ENCODE measurements at places on chromosomes 7 and 10.
A peak's percentile ranks its signal among the peaks of the same experiment; 100 is the strongest.

- ATAC-seq: no peak
Observed at GRCh38 chr10:14399641-14400040, 68.9 kb upstream of the FRMD4A start.

DNA sequence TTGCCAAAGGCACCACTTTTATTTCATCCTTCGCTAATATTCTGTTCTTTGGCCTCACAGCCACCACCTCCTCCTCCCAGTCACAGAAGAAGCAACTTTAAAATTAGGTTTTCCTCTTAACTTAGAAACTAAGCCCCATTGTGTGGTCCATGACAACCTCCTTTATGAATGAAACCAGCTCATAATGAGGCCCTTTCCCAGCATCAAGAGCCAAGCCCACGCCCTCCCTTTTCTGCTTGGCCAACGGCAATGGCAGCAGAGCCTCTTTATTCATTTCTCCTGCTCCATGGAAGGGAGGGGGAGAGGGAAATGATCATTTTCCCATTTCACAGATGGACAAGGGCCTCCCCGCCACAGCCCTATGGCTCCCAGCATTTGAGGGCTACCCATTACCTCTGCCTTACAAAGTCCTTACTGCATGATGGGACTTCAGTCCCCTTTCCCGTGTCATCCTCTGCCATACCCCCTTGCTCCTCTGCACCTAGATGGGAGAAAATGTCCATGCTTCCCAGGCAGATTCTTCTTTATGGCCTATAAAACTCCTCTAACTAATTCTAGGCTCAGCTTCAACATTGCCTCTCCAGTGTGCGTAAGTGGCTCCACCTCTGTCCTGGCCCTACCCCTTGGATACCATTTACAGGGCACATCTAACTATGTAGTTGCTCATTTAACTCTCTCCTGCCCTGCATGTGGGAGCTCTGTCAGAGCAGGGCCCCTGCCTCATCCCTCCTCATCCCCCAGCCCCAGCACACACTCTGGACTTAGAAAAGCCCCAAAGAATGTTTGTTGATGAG lies 475.5 kb downstream of the RPS24 start:
- no peak for ATAC-seq

DNA sequence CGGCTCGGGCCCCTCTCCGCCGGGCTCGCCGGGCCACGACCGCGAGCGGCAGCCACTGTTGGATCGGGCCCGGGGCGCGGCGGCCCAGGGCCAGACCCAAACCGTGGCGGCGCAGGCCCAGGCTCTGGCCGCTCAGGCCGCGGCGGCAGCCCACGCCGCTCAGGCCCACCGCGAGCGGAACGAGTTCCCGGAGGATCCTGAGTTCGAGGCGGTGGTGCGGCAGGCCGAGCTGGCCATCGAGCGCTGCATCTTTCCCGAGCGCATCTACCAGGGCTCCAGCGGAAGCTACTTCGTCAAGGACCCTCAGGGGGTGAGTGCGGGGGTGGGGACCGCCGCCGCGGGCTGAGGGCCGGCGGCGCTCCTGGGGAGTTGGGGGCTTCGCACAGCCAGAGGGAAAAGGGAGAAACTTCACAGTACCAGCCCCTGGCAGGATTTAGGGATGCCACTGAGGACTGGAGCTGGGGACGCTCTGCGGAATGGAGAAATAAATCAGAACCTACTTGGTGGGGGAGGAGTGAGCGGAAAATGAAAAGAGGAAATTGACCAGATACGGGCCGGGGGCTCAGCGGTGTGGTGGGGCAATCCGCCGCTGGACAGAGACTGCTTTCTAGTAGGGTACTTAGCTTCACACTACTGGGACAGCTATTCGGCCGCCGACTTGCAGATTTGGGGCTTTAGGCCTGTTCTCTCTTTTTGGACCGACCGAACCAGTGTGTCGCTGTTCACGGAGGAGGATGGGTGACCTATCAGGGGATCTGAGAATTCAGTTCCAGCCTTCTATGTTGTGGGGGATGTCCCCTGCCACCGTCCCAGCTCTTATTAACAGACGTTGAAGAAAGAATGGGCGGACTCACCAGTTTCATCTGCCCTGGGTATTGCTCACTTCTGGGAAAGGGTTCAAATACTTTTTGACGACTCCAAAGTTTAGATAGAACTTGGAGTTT lies 669 bp downstream of the PI4K2A start:
- ATAC-seq: peak; percentile 47

GRCh38 chr10:5418584-5418983 lies 6.2 kb downstream of the NET1 start:
- no peak for ATAC-seq

DNA sequence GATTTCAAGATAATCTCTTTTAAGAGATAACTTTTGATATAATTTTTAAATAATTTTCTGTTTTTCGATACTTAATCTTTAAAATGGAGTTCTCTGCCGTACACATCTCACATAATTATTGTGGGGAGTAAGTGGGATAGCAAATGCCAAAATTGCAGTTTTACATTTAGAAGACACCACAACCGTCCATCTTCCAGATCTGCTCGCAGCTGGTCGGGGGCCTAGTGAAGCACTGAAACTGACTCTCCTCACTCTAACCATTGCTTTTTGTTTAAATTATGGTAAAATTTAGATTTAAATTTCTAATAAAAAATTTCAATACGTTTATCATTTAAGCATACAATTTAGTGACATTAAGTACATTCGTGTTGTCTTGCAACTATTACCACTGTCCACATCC lies 94.2 kb downstream of the PRR15 start:
- ATAC-seq: no peak

GRCh38 chr10:125006921-125007426 lies 65.1 kb downstream of the ZRANB1 start:
- ATAC-seq: no peak

- ATAC-seq: no peak
Observed at GRCh38 chr7:80467069-80467468, 44.8 kb downstream of the GNAT3 start.

DNA sequence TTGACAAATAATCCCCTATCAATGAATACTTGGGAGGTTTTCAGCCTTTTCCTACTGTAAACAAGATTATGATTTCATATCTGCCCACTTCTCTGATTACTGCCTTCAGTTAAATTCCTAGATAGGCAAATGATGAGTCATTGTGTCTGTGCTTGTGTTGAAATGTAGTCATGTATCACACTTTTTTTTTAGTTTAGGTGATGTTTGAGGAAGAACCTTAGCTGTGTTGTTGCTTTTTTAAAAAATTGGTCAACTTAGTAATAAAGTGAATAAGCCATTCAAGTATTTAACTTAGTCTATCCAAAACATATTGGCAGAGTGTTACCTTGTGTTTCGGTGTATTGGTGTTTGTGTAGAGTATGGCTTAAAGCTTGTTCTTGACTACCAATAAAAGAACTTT lies 60.0 kb downstream of the WAC start:
- peak; percentile 64 for ATAC-seq

- ATAC-seq: peak; percentile 55
Observed at GRCh38 chr7:13860734-13861133, 128.7 kb downstream of the ETV1 start.

- ATAC-seq: peak; percentile 95
Observed at GRCh38 chr10:74852381-74852780, 26.0 kb downstream of the KAT6B start.

DNA sequence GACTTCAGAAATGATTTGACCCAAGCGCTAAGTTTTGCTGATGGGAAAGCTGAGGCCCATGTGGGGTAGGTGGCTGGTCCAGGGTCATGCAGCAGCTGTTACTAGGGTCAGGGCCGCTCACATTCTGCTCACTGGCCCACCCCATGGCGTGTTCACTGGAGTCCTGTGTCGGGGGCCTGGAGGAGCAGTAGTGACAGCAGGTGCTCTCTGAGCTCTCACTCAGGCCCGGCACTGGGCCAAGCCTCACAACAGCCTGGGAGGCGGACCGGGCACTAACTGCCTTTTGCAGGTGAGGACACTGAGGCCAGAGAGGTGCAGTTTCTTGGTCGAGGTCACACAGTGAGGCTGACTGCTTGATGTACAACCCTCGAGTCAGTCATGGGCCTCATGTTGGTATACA lies 82.7 kb downstream of the GLRX3 start:
- ATAC-seq: no peak

GRCh38 chr7:50921114-50921813 lies 138.6 kb upstream of the GRB10 start:
- peak; percentile 77 for ATAC-seq

GRCh38 chr7:44755698-44756627 lies 7.3 kb downstream of the ZMIZ2 start:
- ATAC-seq: no peak

DNA sequence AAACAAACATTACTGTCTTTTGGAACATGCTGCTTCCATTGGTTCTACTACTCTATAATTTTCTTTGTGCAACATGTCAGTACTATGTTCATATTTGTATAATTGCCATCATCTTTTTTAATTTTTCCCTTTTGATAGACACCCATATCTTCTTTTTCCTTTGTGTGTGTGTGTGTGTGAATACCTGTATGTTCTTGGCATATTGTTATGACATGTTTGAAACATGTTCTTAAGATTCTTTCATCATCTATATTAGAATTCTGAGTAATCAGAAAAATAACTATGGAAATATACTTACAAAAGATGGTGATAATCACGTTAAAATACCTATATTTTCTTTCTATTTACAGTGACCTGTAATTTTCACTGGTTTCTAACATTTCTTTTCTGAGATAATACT lies 3.5 kb upstream of the CDK6 start:
- ATAC-seq: no peak

DNA sequence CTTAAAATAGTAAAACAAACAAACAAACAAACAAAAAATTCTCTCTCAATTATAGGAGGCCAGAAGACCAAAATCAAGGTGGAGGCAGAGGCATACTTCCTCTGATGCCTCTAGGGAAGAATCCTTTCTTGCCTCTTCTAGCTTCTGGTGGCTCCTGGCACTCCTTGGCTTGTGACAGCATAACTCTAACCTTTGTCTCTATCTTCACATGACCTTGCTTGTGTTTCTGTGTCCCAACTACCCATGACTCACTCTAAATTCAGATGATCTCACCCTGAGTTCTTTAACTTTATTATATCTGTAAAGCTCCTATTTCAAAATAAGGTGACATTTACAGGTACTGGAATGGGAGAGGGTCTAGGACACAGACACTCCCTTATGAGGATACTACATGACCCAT lies 88.3 kb upstream of the ANTXRL start:
- ATAC-seq: no peak

DNA sequence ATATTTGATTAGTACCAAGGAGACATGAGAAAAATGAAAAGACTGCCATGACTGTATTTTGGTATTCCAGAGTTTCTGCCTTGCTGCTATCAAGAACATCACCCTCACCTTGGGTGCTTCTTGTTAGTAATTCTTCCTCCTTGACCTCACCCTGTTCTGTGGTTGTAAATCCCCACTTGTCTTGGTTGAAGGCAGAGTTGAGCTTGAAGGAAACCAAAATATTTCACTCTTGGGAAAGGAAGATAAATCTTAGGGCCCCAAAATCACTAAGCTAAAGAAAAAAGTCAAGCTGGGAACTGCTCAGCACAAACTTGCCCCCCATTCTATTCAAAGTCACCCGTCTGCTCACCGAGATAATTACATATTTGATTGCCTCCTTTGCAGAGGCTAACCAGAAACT lies 20.6 kb upstream of the AKR1C3 start:
- ATAC-seq: no peak

DNA sequence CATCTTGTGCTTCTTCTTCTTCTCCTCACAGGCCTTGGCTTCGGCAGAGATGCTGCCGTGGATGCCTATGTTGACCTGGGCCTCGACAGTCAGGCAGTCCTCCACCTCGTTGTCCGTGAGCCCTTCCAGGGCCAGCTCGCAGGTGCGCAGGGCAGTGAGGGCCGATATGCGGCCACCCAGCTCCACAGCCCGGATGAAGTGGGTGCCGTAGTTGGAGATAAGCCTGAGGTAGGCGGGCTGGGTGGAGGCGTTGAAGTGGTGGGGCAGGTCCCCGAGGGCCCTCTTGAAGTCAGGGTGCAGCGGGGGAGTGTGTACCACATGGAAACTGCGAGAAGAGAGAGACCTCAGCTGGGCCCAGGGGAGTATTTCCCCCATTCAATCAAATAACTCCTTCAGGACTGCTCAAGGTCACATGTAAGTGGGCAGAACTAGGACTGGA lies 3.7 kb downstream of the PRF1 start:
- no peak for ATAC-seq

GRCh38 chr10:93630625-93631557 lies 18.6 kb downstream of the PDE6C start:
- ATAC-seq: no peak

DNA sequence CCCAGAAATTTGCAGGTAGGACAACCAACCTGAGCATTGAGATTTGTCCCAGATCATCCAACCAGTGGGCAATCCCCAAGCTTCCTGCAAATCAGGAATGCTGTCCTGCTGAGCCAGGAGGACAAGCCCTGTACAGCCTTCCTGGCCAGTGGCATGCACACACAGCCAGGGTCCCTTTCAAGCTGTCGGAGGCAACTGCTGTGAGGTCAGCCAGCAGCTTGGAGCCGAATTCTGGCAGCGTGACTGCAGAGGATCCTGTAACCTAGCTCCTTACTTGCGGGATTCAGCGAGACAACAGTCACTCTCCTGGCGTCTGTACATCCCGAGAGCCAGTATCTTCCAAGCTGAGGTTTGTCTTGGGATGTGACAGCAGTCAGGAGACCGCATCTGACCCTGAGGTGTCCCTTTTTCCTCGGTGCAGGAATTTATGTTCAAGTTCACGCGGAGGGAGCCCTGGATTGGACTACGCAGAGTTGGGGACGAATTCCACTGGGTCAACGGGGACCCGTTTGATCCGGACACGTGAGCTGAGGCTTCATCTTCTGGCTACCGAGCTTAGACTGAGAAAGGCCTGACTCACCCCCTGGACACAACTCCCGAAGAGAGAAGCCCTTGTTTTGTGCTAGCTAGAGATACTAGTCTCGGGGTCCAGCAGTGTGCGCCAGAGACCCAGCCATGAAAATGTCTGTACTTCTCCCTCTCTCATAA lies 18.3 kb downstream of the CLEC2L start:
- ATAC-seq: no peak

DNA sequence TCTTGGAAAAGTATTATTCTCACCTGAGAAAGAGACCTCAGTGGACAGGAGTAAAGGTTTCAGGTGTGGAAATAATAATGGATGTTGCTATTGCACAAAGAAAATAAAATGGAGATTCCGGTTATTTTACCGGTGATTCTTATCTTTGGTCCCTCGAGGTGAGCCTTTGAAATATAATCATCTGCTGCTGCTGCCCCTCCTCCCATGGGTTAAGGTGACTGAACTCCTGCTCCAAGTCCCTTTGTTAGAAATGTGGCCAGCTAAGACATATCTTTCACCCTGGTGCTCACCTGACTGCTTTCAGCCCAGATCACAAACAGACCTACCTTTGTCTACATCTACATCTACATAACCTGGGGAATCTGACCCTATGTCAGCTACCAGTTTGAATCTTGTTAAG lies 5.7 kb downstream of the CUBN start:
- ATAC-seq: no peak

- ATAC-seq: no peak
Observed at GRCh38 chr10:43035800-43036199, 41.1 kb upstream of the RET start.

DNA sequence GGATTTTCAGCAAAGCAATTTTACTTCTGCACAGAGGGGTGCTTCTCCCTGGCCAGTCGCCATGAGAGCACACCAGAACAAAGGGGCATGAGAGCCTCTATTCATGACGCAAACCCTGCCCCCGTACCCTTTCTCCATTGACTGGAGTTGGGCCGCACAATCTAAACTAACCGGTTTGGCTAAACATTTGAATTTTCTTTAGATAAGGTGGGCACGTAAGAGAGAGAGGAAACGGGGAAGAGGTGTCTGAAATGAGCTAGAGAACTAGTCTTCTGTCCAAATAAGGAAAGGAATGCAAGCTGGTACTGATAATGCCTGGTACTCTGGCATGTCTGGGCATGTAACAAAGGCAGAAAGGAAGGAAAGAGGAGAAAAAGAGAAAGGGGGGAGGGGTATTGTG lies 13.2 kb upstream of the SCIN start:
- ATAC-seq: no peak

- no peak for ATAC-seq
Observed at GRCh38 chr10:123858907-123859652, 32.5 kb downstream of the CPXM2 start.
